CD4-positive, alpha-beta T cell treated with Interferon alpha-2 for 1 hour (primary cell): ENCODE measurements at places on chromosomes 12 and 14.

DNA sequence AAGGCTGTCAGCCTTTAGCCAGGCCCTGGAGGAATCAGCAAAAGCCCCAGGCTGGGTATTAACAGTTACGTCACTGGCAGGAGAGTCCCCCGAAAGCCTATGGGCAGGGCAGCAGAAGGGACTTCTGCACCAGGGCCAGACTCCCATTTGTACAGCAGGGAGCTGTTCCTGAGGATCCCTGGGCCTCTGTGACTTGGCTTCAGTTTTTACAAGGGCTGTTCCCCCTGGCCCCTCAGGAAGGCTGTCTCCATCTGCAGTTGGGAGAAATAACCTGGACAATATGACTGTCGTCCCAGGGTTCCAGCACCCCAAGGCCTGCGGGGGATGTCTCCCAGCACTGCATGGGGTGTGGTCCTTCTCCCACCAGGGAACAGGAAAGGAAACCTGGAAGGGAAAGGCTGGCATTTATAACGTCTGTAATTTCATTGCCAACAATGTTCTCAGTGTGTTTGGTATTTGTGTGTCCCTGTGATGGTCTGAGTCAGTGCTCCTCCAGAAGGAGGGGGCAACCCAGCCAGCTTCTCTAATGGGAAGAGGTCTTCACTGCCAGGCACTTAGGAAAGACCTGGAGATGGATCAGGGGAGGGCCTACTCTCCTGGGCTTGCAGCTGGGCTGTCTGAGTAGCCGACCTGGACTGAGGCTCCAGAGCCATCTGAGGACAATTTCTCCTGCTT is 42.4 kb downstream of the ERH start:
- no peak for DNase-seq

DNA sequence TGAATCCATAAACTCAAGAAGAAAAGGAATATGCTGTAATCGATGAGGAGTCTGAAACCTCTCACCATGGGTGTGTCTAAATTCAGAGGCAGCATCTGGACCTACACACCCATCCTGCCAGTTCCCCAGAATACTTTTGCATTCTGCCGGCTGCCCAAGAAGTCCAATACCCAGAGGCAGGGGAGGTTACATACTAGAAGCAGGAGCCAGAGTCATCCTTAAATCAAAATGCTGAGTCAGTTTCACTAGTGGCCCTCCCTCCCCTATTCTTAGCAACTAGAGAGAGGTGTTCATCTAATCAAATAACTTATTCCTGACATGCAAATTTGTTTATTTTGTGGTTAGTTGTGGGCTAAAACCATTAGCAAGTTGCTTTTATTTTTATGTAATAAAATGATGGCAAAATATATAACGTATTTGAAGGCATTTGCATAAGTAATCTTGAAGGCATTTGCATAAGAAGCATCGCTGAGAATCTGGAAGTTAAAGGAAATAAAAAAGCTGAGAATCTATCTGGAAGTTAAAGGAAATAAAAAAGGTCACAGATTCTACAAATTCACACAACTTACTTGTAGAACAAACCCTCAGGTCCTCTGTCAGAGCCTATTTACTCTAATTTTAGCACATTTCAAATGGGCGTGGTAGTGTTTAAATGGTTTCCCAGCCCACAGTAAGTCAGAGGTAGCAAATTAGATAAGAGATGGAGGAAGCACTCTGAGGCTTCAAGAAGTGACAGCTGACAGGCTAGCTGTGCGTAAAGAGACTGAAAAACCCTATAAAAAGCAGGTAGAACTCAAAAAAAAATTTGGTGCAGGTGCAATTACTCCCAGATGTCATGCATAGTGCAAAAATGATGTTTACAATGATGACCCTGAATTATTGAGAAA is 7.8 kb downstream of the BHLHE41 start:
- no peak for DNase-seq

- DNase-seq = no peak
Observed at GRCh38 chr14:43792980-43793379, 714.1 kb downstream of the FSCB start.

DNA sequence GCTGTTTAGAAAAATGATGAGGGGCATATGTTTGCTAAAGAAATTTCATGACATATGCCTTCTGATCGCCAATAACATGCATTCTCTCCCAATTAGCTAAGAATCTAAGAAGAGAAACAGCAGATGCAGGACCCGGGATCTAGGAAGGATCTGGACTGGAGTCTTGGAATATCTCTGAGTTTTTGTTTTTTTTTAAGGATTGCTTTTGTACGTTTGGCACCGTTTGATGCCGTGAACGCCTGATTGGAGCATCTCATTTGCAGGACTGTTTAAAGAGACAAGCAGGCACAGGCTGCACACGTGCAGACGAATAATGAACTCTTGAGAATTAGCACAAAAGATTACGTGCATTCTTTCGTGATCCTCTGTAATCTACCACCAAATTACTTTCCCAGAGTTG is 13.6 kb downstream of the EML1 start:
- DNase-seq = no peak

DNA sequence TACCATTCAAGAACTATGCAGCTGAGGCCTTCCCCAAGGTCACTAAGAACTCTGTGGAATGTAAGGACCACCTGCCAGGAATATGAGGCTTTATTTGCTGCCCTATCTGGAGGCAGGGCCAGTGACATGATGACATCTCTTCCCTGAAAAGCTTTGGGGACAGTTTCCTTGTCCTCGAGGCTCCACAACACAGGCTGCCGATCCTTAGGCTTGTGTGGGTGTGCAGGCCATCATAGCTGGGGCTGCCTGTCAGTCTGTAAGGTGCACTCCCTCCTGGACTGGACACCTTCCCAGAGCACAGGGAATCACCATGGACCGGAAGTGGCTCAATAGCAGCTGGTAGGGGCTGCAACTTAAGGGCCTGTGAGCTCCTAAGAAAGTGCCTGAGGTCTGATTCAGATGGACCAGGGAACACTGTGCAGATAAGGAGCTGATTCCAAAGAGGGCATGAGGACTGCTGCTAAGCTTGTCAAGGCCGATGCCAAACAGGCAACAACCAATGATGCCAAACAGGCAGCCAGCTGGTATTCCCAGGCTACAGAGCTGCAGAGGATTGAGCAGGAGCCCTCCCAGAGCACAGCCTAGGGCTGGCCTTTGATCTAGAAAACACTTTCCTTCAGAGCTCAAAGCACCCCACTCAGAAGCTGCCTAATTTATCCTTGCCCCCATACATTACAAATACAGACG is 84.3 kb downstream of the CRACR2A start:
- no peak for DNase-seq

- DNase-seq = no peak
Observed at GRCh38 chr14:103366741-103367140, 18.5 kb upstream of the MARK3 start.
